LHCN-M2 (cell line): ENCODE measurements at places on chromosomes 2 and 18. TPM values are rescaled to one million over a fixed set of nuclear protein-coding genes. Genes with fewer than 3 reads are reported as not detected.

ERFE gene
- total RNA-seq, result 24.2 and 25.6 TPM in 2 replicates

KIAA2012 gene
- total RNA-seq, result not detected in 2 replicates

PRKAG3 gene
- 0.46 TPM in 1 of 2 replicates, not detected in the other for total RNA-seq

- DNase-seq, result no peak
Observed at GRCh38 chr2:2898744-2899143, 478.9 kb downstream of the EIPR1 start.

DNA sequence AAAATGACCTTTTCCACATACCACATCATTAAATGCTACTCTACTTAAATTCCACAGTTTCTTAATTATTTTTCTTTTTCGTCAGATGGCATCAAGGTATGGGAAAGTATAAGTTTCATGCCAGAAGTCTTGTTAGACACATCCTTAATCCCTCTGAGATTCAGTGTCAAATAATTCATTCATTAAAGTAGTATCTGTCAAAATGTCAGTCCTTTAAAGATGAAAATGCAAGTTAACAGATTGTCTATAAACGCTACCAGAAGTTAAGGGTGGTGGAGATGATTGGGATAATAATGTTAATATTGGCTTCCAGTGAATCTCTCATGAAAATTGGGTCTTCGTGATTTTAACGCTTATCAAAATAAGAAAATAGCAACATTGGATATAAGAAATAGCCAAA is 504.2 kb upstream of the LINC00305 start:
- DNase-seq, result no peak

DNA sequence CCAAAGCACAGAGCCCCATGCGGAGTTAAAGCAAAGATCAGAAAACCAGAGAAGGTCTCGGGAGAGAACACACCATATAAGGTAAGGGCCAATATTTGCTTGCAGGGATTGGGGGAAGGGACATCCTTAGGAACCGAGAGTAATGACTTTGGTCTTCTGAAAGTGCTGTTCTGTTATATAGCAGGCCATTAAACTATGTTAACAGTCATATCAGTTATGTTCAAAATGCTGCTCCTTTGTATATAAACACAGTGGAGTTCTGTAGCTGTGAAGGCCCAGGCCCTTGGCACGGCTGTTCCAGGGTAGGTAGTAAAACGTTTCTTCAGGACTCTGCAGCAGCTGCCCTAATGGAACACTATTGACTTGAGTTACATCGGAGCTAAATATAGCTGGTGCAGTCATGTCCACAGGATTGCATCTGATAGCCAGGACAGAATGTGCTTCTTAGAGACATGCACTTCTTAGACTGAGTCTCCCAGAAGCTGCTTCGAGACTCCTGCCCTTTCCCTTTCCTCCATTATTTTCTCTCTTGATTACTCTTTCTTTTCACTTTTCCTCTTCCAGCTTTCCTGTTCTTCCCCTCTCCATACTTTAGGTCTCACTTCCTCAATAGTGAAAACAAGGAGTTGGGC is 122.4 kb downstream of the SETBP1 start:
- DNase-seq, result peak; percentile 91

- no peak for DNase-seq
Observed at GRCh38 chr2:204354442-204354856, 190.8 kb upstream of the PARD3B start.

DNA sequence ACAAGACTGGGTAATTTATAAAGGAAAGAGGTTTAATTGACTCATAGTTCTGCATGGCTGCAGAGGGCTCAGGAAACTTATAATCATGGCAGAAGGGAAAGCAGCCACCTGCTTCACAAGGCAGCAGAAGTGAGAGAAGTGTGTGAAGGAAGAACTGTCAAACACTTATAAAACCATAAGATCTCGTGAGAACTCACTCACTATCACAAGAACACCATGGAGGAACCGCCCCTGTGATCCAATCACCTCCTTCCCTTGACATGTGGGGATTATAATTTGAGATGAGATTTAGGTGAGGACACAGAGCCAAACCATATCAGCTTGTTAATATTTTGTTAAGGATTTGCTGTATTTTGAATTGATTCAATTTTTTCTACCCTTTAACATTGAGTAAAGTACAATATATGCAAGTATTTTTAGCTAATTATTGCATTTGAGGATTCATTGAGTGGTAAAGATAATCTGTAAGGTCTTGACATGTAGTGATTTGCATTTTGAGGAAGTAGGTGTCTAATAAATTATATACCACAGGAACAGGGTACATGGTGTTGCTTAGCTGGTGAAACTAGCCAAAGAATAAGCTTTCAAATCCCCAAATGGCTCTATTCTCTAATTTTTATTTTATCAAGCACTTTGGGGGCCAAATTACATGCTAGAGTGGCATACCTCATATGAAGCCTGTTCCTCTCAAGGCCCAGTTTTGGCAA is 3.9 kb upstream of the C2orf69 start:
- DNase-seq, result no peak

- DNase-seq, result no peak
Observed at GRCh38 chr2:16156411-16156810, 216.1 kb downstream of the MYCN start.

- no peak for DNase-seq
Observed at GRCh38 chr2:231223458-231223976, 25.1 kb downstream of the ARMC9 start.
